ENCODE measurements at places on chromosomes 5 and 9. TPM values are rescaled to one million over a fixed set of nuclear protein-coding genes. Genes with fewer than 3 reads are reported as not detected.

PCDHB6 gene
- total RNA-seq, result not detected

CCNO gene
- 0.20 TPM for total RNA-seq

FGFR4 gene
- total RNA-seq, result 2.8 TPM

SLC25A2 gene
- 0.49 TPM for total RNA-seq

PCDHA9 gene
- total RNA-seq, result not detected

PCDHB7 gene
- not detected for total RNA-seq

SLC36A2 gene
- total RNA-seq, result not detected

DNA sequence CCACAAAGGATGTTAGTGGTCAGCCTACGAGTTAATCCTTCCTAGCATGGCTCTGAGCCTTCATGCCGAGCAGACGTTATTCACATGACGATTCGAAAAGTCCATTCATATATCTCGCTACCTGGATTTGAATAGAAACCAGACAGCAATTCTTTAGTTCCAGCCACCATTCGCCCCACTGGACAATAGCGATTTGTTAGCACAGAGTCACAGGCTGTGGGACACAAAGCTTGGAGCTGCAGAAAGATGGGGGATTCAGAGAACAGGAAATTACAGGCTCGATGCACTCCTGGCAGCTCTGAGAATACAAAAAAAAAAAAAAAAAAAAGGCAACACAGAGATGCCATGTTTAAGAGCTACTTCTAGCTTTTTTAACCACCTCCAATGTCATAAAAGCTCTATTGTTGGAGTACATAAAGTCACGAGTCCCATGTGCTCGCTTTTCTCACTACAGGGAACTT is 110.7 kb downstream of the NR6A1 start:
- no peaks in the 10 kb centered on the region for H3K36me3 ChIP-seq
- peak overlapping the region; percentile 34 for H3K4me3 ChIP-seq
- no peak overlapping the region for H3K27ac ChIP-seq
- H3K4me1 ChIP-seq, result peaks cover 6% of the 10 kb centered on the region
- peaks cover 8% of the 10 kb centered on the region for H3K27me3 ChIP-seq
- no peak for DNase-seq

- H3K4me1 ChIP-seq, result peaks cover 46% of the 10 kb centered on the region
- H3K36me3 ChIP-seq, result peaks cover 22% of the 10 kb centered on the region
- no peak for DNase-seq
- H3K4me3 ChIP-seq, result no peak overlapping the region
- no peaks in the 10 kb centered on the region for H3K27me3 ChIP-seq
Measured at GRCh38 chr5:141597814-141598213, 21.0 kb downstream of the DIAPH1 start.

DNA sequence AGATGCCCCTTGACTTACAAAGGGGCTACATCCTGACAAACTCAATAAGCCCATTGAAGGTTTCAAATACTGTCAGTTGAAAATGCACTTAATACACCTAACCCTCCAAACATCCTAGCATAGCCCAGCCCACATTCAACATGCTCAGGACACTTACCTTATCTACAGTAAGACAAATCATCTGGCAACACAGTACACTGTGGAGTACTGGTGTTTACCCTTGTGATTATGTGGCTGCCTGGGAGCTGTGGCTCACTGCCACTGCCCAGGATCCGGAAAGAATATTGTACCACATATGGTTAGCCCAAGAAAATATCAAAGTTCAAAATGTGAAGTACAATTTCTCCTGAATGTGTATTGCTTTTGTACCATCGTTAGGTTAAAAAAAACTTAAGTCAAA is 562.2 kb downstream of the HTR1A start:
- H3K4me1 ChIP-seq, result no peaks in the 10 kb centered on the region
- no peaks in the 10 kb centered on the region for H3K36me3 ChIP-seq
- H3K27ac ChIP-seq, result no peak overlapping the region
- H3K27me3 ChIP-seq, result no peaks in the 10 kb centered on the region

DNA sequence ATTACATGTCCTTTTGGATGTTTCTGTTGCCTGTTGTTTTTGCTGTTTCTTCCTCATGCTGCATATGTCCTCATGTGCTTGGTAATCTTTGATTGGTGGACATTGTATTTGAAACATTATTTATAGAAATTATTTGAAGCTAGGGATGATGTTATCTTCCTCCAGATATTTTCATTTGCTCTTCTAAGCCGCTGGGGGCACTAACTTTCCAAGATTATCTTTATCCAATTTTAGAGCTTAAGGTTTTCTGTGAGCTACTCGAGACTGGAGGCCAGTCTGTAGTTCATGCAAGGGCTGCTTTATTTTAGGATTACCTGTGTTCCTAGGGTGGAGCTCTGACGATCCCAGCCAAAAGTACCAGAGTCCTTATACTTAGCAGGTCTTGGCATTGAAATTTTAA is 40.9 kb downstream of the STX17 start:
- no peak for DNase-seq
- no peak overlapping the region for H3K27ac ChIP-seq
- no peak overlapping the region for H3K4me3 ChIP-seq
- no peaks in the 10 kb centered on the region for H3K4me1 ChIP-seq
- no peaks in the 10 kb centered on the region for H3K27me3 ChIP-seq

DNA sequence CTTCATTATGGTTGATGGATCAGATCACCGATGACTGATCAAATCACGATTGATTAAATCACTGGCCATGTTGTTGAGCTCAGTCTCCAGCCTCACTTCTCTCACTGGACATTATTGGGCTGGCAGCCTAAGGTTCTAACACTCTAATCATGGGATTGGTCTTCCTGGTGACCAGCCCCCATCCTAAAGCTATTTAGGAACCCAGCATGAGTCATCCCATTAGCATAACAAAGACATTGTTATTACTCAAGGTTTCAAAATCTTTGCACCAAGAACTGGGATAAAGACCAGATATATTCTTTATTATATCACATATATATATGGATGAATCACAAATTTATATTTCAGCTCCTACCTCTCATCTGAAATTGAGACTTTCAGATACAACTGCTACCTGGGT is 272.1 kb upstream of the IL12B start:
- H3K4me1 ChIP-seq, result no peaks in the 10 kb centered on the region
- no peaks in the 10 kb centered on the region for H3K36me3 ChIP-seq
- H3K4me3 ChIP-seq, result no peak overlapping the region
- no peak overlapping the region for H3K27ac ChIP-seq
- H3K27me3 ChIP-seq, result no peaks in the 10 kb centered on the region
- no peak for DNase-seq

DNA sequence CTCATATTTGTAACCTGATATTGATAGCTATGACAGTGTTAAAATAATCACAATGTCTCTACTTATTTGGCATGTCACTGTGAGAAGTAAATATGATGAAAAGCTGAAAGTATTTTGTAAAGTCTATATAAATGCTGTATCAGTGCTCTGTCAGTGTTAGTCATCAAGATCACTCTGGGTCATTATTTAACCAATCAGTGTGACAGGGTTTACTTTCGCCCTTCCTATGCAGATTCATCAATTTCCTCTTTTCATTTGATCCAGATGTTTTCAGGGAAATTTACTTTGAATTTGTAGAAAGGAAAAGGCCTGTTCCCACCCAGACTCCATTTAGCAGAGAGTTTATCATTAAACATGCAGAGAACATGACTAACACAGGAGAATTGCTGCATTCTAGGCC is 9.9 kb upstream of the PCSK5 start:
- no peak for DNase-seq
- H3K4me1 ChIP-seq, result no peaks in the 10 kb centered on the region

DNA sequence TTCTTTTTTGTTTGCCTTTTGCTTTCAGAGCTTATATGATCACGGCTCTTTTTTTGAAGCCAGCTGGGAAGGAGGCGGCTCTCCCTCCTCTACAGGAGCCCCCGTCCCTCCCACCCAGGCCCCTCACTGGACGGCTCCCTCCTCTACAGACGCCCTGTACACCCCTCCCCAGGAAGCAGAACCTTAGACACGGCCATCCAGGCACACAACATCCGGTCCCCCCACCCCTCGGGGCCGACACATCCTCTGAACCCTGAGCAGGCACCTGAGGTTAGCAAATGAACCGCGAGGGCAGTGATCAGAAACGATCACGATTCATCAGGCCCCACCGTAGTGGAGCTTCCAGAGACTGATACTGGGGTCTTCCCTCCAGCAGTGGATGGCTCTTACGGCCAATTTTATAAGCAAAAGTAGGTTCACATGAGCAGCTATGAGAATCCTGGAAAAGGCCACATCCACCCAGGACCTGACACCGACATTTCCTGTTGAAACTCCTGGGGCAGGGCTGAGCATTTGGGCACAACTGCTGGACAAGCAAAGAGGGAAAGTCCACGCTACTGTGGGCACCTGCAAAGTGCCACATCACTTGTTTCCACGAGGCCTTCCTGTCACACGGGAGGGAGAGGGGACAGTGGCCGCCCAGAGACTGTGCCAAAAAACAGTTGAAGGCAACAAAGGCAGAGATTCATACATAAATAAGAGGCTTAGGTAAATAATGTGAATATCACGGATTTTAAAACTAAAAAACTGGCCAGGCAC is 78.9 kb downstream of the SEMA4D start:
- H3K4me3 ChIP-seq, result peak overlapping the region; percentile 9
- peak; percentile 68 for DNase-seq

GRCh38 chr9:19642256-19642655 is 146.6 kb downstream of the SLC24A2 start:
- no peaks in the 10 kb centered on the region for H3K4me1 ChIP-seq
- H3K4me3 ChIP-seq, result no peak overlapping the region
- H3K27me3 ChIP-seq, result no peaks in the 10 kb centered on the region
- H3K27ac ChIP-seq, result no peak overlapping the region

- peaks cover 8% of the 10 kb centered on the region for H3K4me1 ChIP-seq
- H3K36me3 ChIP-seq, result no peaks in the 10 kb centered on the region
- H3K27me3 ChIP-seq, result no peaks in the 10 kb centered on the region
- DNase-seq, result no peak
- H3K4me3 ChIP-seq, result no peak overlapping the region
Measured at GRCh38 chr9:76453785-76454184, 5.2 kb upstream of the GCNT1 start.

GRCh38 chr5:88676637-88677375 is 206.2 kb downstream of the MEF2C start:
- DNase-seq, result no peak
- H3K4me1 ChIP-seq, result peaks cover 42% of the 10 kb centered on the region
- peaks cover 38% of the 10 kb centered on the region for H3K27me3 ChIP-seq
- H3K27ac ChIP-seq, result no peak overlapping the region

GRCh38 chr9:87545858-87546257 is 48.2 kb downstream of the DAPK1 start:
- H3K4me1 ChIP-seq, result peaks cover 2% of the 10 kb centered on the region
- H3K4me3 ChIP-seq, result no peak overlapping the region
- DNase-seq, result no peak

DNA sequence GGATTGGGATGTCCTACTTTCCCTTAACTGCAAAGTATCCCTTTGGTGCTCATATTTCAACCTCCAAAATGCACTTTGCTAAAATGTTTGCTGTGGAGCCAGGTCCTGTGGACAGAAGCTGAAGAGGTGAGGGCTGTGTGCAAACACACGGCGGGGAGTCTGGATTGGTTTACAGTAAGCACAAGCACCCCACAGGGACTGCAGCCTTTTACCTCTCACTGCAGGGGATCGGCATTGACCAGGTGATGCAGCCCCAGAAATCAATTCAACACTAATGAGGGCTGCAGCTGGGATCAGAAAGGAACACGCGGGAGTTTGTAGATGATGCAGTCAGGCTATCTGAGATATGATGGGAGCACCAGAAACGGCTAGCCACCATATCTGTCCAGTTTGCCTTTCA is 450.9 kb downstream of the CCDC171 start:
- no peaks in the 10 kb centered on the region for H3K27me3 ChIP-seq
- H3K4me1 ChIP-seq, result no peaks in the 10 kb centered on the region
- no peak for DNase-seq
- H3K4me3 ChIP-seq, result no peak overlapping the region
- H3K27ac ChIP-seq, result no peak overlapping the region

GRCh38 chr9:131273146-131273855 is 3.0 kb downstream of the FAM78A start:
- H3K4me1 ChIP-seq, result peaks cover 49% of the 10 kb centered on the region
- peak overlapping the region; percentile 98 for H3K4me3 ChIP-seq
- H3K36me3 ChIP-seq, result no peaks in the 10 kb centered on the region
- H3K27ac ChIP-seq, result peak overlapping the region; percentile 92
- H3K27me3 ChIP-seq, result no peaks in the 10 kb centered on the region

- H3K36me3 ChIP-seq, result no peaks in the 10 kb centered on the region
- no peaks in the 10 kb centered on the region for H3K27me3 ChIP-seq
- no peak for DNase-seq
- no peaks in the 10 kb centered on the region for H3K4me1 ChIP-seq
Measured at GRCh38 chr5:23684103-23684502, 176.7 kb downstream of the PRDM9 start.

DNA sequence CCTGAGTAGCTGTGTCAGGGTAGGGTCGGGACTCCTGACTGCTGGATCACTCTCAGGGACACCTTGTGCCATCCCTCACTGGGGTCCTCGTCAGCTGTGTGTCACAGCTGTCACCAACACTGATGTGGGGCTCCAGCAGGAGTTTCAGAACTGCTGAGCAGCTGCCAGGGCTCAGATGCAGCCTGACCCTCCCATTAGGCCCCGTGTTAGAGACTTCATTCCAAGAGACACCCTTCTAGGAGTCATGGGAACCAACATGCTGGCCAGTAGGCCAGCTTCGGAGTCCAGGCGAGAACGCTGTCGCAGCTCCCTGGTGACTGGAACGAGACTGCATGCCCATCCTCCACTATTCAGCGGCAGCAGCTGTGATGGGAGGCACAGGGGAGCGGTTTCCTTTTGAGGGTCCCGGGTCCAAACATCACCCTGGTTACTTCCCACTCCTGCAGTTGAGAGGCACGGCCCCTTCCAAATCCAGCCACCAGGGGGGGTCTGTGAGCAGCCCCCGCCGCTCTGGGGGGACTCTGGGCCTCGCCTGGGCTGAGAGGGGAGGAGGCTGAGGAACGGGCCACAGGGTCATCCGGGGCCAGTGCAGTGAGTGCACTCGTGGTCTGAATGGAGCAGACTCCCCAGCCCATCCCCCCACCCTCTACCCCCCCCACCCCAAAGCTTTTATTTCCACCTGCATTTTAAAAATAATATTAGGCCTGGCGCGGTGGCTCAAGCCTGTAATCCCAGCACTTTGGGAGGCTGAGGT is 12.6 kb upstream of the TCF7 start:
- H3K27ac ChIP-seq, result peak overlapping the region; percentile 62
- no peak overlapping the region for H3K4me3 ChIP-seq
- DNase-seq, result peak; percentile 71
- H3K4me1 ChIP-seq, result peaks cover 100% of the 10 kb centered on the region

DNA sequence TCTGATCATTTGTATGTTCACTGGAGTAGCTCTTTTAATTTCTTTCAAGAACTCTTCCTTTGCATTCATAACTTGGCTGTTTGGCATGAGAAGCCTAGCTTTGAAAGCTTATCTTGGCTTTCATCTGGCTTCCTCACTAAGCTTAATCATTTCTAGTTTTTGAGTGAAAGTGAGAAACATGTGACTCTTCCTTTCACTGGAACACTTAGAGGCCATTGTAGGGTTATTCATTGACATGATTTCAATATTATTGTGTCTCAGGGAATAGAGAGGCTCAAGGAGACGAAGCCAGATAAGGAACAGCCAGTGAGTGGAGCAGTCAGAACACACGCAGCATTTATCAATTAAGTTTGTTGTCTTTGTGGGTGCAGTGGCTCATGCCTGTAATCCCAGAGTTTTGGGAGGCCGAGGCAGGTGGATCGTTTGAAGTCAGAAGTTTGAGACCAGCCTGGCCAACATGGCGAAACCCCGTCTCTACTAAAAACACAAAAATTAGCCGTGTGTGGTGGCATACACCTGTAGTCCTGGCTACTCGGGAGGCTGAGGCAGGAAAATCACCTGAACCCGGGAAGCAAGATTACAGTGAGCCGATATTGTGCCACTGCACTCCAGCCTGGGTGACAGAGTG is 98.3 kb downstream of the UGCG start:
- H3K4me1 ChIP-seq, result peaks cover 6% of the 10 kb centered on the region
- no peaks in the 10 kb centered on the region for H3K27me3 ChIP-seq

- no peak overlapping the region for H3K4me3 ChIP-seq
- DNase-seq, result no peak
- no peak overlapping the region for H3K27ac ChIP-seq
- H3K27me3 ChIP-seq, result no peaks in the 10 kb centered on the region
- H3K36me3 ChIP-seq, result peaks cover 41% of the 10 kb centered on the region
Measured at GRCh38 chr9:20353524-20353923, 268.8 kb downstream of the MLLT3 start.
